ENCODE measurements at places on chromosomes 16 and 17.
A peak's percentile ranks its signal among the peaks of the same experiment; 100 is the strongest.

DNA sequence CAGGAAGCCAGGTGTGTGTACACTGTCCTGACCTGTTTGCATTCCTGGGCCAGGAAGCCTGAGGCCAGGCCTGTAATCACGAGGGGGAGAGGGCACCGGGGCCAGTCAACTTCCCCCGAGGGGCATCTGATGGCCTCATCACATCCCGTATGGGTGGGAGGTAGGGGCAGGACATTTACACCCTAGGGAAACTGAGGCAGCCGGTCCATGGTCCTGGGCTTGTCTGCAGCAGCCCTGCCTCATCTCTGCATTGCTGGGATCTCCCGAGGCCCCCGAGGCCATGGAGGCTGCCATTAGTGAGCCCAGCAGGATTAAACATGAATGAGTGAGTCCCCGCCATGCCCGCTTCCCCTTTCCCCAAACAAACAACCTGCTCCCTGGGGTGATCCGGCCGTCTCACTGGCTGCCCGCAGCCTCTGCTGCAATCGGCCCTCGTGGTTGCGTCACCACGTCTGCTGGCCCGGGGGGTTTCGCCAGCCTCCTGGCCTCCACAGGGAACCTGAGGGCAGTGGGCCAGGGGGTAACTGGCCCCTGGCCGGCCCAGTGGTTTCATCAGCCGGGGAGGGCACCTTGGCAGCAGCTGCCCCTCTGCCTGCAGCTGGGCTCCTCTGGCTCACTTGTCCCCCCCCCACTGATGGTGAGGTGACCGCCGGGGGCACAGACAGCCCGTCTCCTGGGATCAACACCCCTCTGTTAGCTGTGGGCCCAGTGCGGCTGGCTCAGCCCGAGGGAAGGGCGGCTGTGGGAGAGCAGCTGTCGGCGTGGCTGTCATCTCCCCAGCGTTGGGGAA is 88.3 kb upstream of the GSE1 start:
- peak; percentile 87 for DNase-seq

GRCh38 chr17:2214047-2214928 is 89.3 kb downstream of the SMG6 start:
- DNase-seq, result no peak

DNA sequence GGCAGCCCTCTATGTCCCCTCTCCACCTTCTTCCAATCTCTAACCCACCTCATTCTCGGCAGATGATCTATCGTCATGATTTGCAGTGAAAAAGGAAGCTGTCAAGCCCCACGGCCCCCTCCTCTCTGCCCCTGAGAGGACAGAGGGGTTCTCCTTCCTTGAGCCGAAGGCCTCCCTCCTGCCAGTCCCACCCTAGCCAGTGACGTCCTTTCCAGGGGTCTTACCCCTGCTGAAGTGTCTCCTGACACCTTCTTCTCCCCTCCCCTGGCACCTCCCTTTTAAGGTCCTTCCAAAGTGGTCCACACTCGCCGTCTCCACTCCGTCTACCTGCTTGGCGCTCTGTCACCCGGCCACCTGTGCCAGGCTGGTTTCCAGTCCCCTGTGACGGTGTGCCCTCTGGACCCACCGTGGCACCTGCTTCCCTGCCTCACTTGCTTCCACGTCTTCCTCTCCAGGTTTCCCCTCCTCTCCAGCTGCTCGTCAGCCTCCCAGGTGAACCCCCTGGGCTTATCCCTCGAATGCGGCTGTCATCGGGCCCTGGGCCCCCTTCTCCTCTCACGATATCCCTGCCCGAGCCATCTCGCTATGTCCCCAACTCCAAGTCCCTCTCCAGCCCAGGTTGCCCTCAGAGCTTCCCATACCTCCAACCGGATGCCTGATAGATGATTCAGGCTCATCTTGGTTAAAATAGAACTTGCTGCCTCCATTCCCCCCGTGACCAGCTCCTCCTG is 5.7 kb downstream of the CCDC102A start:
- no peak for DNase-seq

GRCh38 chr17:68662037-68662432 is 60.9 kb upstream of the FAM20A start:
- no peak for DNase-seq

DNA sequence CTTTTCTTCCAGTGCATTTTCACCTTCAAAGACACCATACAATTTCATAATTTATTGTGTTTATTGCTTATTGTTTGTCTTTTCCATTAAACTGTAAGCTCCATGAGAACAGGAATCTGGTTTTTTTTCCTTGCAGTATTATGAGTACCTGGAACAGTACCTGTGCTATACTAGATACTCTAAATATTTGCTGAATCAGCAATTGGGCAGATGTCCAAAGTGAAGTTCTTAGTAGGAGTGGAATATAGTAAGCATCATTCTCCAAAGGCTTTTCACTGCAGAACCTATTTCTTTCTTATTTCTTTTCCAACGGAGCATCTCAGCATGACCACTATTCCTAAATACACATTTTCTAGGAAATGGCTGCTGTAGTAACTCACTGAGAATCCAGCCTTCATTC is 269.0 kb upstream of the CCL2 start:
- no peak for DNase-seq

- DNase-seq, result no peak
These were observed 98.7 kb upstream of the ZNF469 start for GRCh38 chr16:88284101-88284500.

DNA sequence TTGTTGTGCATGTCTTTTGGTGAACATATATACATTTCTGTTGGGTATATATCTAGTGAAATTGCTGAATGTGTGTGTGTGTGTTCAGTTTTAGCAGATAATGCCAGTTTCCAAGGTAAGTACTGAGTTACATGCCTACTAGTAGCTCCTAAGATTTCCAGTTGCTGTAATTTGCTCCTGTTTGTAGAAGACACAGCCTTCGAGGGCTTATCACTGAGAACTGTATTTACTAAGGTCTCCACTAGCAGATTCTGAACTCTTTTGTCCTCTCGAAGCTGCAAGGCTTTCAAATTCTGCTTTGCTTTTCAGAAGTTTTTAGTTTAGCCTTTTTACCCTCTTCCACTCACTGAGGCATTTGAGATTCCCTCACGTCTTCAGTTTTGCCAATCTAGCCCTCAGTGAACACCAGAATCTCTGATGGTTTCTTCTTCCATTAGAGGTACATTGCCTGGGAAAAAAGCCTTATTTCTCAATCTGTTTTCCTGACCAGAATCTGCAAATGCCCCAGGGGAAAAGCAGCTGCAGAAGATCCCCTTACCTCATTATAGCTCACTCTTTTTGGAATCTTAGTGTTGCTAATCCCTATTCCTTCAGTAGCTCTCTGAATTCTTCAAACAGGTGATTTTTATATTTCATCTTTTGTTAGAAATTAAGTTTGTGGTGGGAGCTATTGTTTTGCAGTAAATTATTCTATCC is 52.9 kb downstream of the NF1 start:
- DNase-seq, result no peak

DNA sequence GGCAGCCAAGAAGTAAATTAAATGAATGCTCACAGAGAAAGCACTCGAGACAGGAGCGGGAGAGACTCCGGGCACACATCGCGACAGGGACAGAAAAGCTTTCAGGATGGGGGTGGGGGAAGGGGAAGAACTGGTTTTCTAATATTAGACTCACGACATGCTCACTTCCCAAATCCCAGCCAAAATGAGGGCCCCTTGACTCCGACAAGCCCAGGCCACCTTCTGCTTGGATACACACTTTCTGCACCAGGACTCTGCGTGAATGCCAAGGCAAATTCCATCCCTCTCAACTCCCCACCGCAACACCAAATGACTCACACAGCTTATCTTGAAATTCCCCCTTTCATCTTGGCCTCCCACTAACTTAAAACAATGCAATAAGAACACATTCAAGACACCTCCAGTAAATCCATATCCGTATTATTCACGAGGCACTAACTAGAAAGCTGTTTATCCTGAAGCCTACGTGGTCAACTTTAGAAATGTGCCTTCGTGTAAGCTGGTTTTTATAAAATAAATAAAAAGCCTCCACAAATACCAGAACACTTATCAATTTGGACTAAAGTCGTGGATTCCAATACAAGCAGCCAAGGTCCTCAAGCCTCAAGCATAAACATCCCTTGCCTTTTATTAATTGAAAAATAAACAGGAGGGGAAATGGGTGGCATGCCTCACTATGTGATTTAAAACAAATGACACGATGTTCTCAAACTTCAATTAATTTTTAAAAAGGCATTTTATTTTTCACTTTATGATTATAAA is 46.1 kb downstream of the NXN start:
- no peak for DNase-seq
